Stimulated activated CD8-positive, alpha-beta memory T cell treated with anti-CD3 and anti-CD28 coated beads, Interleukin-4, amount 100 ng/mL, for 1 hour (primary cell): ENCODE measurements at places on chromosomes 5 and 9.

DNA sequence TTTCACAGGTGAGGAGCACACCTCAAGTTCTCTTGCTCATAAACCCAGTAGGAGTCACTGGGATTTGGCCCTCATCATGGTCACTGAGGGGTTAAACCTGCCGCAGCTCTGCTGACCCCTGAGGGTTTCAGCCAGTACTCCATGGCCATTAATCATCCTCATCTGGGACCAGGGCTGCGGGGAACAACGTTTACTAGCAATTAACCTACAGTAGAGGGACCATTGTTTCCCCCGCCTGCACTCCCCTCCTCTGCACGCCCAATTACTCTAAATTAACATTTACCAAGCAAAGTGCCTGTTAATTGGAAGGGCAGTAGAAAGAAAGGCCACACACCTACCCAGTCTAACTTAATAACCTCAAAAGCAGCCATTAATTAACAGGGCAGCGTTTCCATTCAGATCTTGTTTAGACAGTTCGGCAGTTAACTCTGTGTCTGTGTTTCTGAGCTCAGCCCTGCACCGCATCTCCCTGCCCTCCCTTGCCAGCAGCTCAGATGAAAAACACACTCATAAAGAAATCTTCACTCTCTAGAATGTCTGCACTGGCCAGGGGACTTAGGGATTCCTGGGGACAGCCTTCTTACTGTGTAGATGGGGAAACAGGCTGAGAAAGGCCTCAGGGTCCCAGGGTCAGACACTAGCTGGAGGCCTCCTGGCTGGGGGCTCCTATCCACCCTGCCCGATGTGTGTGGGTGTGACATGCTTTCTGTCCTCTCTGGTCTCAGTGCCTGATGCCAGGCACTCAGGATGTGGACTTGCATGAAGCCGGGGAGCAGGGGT lies 51.6 kb downstream of the ALG2 start:
- DNase-seq = no peak

DNA sequence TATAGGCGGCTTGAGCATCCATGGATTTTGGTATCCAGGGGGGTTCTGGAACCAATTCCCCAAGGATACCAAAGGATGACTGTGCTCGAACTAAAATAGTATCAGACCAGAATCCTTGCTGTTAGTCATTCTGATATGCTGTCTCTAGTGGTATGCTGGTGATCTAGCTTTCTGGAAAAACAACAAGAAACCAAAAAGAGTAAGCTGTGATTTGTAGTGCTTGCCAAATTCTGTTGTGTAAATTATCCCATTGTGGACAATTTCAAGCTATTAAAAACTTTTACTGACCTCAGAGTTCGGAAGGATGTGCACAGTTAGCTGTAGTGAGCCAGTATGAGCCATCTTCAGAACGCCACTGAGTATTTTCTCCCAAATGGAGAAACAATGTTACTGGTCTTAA lies 99.0 kb upstream of the FBN2 start:
- DNase-seq = no peak

GRCh38 chr5:169295306-169295705 lies 5.6 kb downstream of the SLIT3 start:
- DNase-seq = no peak

- DNase-seq = no peak
Observed at GRCh38 chr5:93596676-93597490, 13.9 kb downstream of the NR2F1 start.

DNA sequence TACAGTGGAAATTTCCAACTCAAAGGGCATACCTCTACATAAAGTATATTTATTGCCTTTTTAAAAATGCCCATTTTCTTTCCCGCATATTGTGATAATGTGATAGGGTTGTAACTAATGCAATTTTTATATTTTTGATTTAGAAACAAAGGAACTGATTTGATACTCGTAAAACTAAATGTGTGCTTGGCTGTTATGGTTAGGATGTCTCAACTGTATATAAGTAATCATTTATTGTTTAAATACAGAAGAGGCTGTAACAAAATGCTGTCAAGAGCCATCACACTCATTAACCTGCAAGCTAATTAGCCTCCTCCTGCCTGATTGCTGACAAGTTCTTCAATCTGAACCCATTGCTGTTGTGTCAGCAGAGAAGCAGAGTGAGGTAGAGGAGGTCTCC lies 149.2 kb downstream of the PBX3 start:
- DNase-seq = no peak

DNA sequence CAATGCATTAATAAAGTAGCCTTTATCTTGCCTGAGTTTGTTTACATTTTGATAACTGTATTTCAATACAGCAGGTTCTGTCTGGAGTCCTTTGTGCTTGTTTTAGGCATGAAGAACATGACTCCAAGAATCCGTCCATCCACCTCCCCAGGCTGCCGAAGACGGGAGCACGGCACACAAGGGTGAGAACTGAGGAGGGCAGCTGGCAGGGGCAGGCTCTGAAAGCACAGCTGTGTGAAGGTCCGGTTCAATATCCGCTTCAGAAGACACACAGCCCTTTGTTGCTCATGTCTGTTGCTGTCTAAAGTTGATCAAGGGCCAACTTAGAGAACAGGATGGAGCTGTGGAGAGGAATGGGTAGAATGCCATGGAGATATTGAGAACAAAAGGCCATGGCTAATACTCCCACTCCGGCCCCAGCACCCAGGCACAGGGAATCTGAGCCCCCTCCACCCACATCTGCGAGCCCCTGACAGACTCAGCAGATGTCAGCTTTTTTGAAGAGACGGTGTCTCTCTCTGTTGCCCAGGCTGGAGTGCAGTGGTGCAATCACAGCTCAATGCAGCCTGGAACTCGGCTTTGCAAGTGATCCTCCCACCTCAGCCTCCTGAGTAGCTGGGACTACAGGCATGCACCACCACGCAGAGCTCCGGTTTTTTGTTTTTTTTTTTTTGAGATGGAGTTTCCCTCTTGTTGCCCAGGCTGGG lies 58.5 kb upstream of the GNE start:
- DNase-seq = no peak

GRCh38 chr5:41794471-41794870 lies 75.8 kb downstream of the OXCT1 start:
- DNase-seq = no peak

GRCh38 chr5:169085212-169085611 lies 215.7 kb downstream of the SLIT3 start:
- no peak for DNase-seq

GRCh38 chr5:32581010-32581785 lies 4.2 kb upstream of the SUB1 start:
- DNase-seq = no peak

GRCh38 chr5:142748568-142749249 lies 21.5 kb upstream of the ARHGAP26 start:
- no peak for DNase-seq

DNA sequence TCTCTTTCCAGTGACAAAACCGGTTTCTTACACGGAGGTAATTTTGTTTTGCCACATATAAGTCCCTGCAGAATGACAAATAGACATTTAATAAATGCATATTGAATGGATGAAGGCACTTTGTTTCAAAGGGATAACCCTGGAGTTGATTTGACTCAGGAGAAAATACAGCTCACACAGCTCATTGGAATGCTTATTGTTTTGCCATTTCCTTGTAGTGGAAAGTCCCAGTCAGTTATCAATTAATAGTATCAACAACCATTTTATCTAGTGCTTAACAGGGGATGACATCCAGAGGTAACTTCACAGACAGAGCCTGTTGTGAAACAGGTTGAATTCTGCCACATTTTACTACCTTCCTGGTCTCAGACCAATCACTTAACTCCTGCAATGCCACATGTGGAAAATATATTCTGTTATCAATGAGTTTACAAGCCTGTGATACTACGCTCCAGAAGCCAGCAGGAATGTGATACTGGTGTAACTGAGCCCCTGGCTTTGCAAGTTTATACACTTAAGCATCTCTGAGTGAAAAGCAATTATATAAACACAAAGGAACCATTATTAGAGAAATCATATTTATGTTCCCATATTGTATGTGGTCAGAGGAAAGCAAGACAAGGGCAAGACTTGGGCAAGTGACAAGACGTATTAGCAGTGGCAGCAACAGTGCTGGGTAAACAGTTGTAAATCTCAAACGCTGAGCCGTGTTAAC lies 123.1 kb upstream of the ANKRD55 start:
- DNase-seq = no peak

GRCh38 chr9:133704711-133705181 lies 33.4 kb downstream of the SARDH start:
- no peak for DNase-seq

GRCh38 chr5:62421414-62421813 lies 8.9 kb downstream of the IPO11 start:
- no peak for DNase-seq

DNA sequence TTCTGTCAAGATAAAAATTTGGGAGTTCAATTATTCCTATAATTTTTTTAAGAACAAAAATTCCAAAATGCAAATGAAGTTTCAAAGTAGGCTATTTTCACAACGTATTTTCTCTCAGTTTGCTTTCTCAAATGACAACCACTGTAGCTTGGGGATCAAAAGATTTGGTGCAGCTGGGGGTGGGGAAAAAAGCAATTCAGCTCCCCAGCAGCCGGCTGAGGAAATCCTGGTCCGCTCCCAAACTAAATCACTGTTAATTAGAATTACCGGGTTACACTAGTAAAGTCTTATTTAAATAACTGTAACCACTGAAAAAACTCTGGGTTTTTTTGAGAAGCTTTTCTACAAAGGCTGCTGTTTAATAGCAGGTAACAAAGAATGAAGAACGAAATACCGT lies 5.7 kb downstream of the NR6A1 start:
- DNase-seq = no peak

DNA sequence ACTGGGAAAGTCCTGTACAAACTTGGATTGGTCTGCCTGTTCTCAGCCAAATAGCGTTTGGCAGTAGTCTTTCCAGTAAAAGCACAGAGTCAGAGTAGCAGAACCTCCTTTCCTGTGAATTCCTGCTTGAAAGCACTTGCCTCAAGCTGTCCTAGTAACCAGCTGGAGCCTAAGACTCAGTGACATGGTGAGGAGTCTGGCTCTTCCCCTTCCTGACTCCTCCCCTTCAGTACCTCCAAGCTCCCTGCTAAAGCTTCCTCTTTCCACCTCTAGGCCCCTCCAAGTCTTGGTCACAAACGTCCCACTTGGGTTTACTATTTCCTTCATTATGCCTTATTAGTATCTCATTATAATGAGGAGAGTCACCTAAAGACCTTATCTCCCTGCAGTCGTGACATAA lies 21.4 kb upstream of the FAM81B start:
- DNase-seq = no peak

DNA sequence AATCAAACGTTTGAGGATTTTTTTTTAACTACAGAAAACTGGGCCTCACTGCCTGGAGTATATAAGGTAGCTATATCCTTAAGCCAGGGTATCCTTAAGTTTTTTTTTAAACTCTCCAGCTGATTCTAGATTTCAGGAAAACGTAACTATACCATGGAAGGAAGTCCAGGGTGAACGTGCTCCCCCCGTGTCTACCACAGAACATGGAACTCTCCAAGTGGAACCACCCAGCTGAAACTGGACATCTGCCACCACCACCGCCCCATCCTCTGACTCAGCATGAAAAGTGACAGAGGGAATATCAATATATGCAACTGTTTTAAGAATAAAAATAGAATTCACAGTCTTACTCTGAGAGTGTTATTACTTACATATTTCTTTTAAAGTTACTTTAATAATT lies 61.3 kb downstream of the DROSHA start:
- no peak for DNase-seq

DNA sequence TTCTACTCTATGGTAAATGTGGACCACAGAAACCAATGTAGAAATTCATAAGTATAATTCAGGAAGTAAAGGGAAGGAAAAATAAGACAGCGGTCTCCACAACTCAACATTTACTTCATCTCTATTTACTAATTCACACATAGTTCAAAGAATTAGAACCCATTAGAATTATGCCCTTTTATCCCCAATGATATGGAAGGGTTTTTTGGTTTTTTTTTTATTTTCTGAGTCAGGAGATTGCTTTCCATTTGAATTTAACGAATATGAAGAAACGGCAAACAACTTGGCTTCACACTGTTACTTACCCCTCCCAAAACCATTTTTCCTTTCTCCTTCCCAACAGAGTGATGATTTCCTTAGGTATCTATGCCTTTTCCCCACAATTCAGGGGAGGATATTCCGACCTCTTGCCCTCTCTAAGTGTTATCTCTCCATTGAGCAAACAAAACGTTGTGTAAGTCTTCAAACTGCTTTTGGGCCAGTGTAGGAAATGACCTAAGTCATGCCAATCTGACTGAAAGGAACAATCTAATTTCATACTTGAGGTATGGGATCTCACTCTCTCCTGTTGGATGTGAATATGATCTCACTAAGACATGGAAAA lies 72.0 kb downstream of the CETN3 start:
- no peak for DNase-seq

GRCh38 chr5:27854243-27854852 lies 816.0 kb upstream of the CDH9 start:
- DNase-seq = no peak

GRCh38 chr9:36803961-36804360 lies 230.1 kb downstream of the PAX5 start:
- no peak for DNase-seq

DNA sequence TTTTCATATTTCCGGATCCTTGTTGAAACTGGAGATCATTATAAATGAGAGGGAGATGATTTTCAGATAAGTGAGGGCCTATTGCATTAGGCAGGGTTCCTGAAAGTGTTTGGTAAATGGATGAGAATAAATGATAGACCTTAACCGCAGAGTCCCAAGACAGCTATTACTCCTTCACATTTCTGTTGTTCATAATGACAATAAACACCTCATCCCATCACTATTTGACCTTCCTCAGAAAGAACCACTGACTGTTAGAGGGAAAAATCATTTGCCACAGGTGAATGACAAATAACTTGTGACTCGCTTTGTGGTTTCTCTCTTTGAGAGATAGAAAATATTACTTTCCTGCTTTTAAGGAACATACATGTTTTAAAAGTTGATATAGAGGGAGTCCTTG lies 47.3 kb upstream of the TRMT10B start:
- DNase-seq = no peak

DNA sequence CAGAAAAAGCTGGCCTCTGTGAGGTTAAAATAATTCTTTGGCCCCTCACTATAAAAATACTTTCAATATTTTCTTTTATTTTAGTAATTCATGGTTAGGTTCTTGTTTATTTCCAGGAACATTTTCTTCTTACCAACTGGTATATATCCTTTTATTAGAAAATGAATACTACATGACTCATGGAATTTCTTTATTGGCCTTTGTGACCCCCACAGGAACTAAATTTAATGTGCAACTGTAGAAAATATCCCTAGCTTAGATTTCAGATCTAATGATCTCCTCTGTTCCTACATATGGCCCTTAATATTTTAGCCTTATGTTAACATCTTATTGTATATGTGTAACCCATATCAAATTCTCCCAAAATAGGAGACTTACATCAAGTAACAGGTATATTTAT lies 429.9 kb downstream of the NR2F1-AS1 start:
- DNase-seq = no peak
